ENCODE measurements at places on chromosomes 2 and 18.

DNA sequence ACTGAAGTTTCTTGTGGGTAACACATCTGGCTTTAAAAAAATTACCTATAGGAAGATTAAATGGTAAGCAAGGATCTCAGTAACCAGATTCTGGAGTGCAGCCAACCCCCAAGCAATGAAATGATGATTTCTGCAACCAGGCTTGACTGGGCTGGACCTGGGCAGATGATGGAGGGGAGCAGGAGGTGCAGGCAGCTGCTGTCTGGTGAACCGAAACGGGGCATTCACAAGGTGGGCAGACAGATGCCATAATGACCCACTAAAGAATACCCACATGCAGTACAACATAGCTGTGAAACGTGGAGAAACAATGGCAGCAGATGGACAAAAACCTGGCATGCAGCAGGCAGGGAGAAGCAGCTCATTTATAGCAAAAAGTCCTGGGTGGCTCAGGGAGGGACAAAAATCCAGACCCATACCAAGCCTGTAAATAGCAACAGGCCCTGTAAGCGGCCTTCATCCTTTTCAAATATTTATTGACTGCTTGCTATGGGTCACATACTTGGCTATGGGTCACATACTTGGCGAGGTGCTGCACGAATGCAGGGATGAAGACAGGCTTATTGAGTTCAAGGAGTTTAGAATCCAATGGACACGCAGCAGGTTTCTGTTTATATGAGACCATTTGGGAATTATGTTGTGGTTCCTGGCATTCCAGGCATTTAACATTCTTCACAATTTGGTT, 244.7 kb downstream of the HRH4 start:
- DNase-seq = no peak

DNA sequence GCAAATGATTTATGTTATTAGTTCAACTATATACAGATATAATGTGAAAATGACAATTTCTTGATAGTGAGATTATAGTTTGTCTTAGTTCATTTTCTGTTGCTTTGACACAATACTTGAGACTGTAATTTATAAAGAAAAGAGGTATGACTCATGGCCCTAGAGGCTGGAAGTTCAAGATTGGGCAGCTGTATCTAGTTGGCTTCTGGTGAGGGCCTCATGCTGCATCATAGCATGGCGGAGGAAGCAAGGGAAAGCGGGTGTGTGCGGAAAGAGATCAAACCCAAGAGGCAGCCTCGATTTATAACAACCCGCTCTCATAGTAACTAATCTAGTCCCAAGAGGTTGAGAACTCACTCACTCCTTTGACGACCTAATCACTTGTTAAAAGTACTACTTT, 11.4 kb downstream of the PLEKHA3 start:
- no peak for DNase-seq

DNA sequence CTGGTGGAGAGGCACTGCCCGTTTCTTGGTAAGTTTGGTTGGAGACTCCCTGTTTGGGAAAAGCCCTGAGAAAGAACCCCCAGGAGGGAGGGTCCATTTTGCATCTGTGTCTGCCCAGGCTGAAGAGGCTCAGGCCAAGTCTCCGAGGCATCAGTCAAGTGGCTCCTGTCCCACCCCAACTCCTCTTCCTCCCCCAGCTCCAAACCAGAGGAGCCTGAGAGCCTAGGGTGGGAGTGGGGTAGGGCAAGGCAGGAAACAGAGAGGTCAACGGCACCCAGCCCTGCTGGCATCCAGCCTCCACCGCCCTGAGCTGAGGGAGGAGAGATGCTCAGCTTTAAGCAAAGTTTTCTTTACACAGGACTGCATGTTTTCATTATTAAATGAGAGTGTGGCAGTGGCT, 38.2 kb downstream of the CYP27C1 start:
- DNase-seq = no peak

GRCh38 chr2:104447831-104448434, 406.0 kb upstream of the POU3F3 start:
- DNase-seq = peak; percentile 7

DNA sequence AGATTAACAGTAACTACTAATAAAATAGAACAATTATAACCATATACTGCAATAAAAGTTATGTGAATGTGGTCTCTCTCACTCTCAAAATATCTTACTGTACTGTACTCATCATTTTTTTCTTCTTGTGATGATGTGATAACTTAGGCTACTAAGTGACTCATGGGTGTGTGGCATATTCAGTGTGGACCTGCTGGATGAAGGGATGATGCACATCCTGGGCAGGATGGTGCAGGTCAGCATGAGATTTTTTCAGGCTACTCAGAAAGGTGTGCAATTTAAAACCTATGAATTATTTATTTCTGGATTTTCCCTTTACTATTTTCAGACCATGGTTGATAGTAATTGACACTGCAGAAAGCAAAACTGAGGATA, 90.7 kb downstream of the NCKAP5 start:
- no peak for DNase-seq

GRCh38 chr2:85813211-85813981, 59.6 kb downstream of the ATOH8 start:
- no peak for DNase-seq

GRCh38 chr2:190084704-190085103, 22.2 kb upstream of the MSTN start:
- no peak for DNase-seq

DNA sequence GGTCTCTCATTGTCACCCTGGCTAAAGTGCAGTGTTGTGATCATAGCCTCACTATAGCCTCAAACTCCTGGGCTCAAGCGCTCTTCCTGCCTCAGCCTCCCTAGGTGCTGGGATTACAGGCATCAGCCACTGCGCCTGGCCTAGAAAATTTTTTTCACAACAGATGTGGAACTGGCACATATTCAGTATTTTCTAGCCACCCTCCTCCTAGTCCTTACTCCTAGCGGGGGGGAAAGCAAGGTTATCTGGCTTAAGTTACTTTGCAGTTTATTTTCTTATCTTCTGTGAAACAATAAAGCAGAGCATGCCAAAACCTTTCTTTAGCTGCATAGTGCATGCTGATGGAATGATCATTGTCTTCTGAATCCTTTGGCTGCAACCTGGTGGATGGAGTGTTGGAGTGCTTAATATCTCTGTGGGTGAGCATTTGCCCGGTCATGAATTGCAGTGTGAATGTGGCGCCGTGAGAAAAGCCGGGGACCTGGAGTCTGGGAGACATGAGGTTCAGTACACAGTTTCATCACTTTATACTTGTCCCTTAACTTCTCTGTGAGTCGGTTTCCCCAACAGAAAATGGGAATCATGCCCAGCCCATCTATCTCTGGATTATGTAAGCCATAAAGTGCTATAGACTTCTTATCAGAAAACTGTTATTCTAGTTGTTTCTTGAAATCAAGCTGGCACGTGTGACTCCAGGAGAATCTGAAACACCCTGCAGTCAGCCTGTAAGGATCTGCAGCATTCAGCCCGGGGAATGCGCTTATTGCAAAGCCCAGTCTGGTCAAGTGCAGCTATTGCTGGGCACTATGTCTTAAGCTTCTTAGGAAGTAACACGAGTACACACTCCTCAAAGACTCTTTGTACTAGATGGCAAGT, 38.2 kb upstream of the MAP3K20 start:
- DNase-seq = no peak

Measured in NCI-H526 treated with DMSO at 0.1 percent for 48 hours (cell line).